ENCODE measurements at places on chromosomes 2 and 18. TPM values are rescaled to one million over a fixed set of nuclear protein-coding genes. Genes with fewer than 3 reads are reported as not detected.

- no peak overlapping the region for H3K27ac ChIP-seq
- no peak overlapping the region for H3K4me3 ChIP-seq
- no peaks in the 10 kb centered on the region for H3K4me1 ChIP-seq
- no peak for DNase-seq
- no peaks in the 10 kb centered on the region for H3K36me3 ChIP-seq
- no peaks in the 10 kb centered on the region for H3K27me3 ChIP-seq
These were observed 176.2 kb upstream of the HDAC4 start for GRCh38 chr2:239576784-239577685.

- H3K27me3 ChIP-seq, result no peaks in the 10 kb centered on the region
- no peaks in the 10 kb centered on the region for H3K4me1 ChIP-seq
- no peak overlapping the region for H3K4me3 ChIP-seq
- DNase-seq, result no peak
- H3K36me3 ChIP-seq, result no peaks in the 10 kb centered on the region
- no peak overlapping the region for H3K27ac ChIP-seq
These were observed 37.8 kb upstream of the STAT4 start for GRCh38 chr2:191188550-191189093.

DNA sequence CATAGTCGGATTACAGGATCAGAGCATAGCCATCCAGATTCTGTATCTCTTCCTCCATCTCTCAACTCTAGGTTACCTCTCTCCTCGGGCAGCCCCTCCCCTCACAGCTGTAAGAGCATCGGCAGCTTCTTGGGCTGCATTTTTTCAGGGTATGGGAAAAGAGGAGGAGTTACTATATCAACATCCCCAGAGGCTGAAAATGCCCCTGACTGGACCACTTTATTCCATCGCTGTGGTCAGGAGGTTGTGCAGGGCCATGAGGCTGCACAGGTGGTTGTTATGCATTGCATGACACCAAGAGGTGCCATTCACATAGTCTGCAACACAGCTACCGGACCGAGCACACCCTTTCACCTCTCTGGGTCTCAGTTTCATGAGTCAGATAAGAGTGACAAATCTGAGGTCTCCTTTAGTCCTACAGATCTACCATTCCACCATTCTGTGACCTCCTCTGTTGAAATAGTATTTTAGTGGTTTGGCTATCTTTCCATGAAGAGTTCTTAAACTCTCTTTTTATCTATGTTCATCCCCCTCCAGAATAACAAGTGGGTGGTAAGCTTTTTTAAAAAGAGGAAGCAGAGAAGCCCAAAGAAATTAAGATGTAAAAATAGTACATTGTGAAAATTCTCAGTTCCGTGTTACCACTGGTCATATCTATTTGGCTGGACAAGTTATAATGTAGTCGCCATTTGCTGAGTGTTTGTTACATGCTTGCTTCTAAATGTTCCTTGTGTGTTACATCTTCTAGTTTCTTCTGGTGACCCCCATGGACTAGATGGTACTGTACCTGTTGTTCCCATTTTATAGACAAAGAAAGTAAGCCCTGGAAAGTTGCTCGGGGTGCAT is 56.6 kb upstream of the SLC1A4 start:
- H3K27ac ChIP-seq, result no peak overlapping the region
- DNase-seq, result no peak

DNA sequence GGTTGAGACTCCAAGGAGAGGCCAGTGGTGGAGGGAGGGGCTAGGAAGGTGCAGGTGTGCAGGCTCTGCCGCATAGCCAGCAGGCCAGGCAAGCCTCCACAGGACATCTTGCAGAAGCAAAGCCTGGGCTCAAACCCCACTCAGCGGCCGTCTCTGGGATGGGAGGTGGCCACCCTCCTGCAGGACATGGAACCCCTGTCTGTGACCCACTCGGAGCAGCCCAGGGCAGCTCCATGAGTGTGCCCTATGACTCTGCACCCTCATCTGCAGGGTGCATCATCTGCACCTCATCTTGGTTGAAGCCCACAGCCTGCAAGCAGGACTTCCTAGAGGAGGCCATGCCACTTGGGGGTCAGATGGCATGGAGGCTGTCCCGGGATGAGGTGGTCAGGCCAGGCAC is 46.3 kb downstream of the GPC1 start:
- no peak overlapping the region for H3K27ac ChIP-seq
- no peak overlapping the region for H3K4me3 ChIP-seq
- H3K36me3 ChIP-seq, result no peaks in the 10 kb centered on the region
- no peak for DNase-seq
- no peaks in the 10 kb centered on the region for H3K27me3 ChIP-seq

DNA sequence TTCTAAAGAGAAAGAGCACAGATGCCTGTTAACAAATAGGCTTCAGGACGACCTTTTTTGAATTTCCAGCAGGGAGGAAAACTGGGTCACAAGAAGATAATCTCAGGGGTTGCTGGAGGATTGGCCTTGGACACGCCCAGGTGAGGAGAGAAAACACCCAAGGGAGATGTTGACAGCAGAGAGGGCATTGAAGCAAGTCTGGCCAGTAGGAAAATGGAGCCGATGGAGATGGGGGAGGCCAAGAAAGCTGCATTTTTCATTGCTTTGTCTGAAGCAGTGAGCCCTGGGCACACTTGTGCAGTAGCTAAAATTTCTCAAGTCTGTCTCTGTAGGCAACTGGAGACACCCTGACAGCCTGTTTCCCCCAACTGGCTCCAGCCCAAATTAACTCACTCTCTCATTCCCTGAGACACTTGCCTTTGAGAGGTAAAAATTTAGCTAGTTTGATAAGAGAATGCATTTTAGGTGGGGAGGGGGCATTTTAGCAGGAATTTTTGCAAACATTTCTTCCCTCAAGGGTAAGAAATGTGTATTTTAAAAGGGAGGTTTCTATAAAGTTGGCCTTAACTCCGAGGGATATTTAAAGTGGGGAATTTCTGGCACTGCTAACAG is 165.5 kb downstream of the TGIF1 start:
- DNase-seq, result no peak
- no peaks in the 10 kb centered on the region for H3K36me3 ChIP-seq
- no peak overlapping the region for H3K4me3 ChIP-seq
- H3K27me3 ChIP-seq, result no peaks in the 10 kb centered on the region

DNA sequence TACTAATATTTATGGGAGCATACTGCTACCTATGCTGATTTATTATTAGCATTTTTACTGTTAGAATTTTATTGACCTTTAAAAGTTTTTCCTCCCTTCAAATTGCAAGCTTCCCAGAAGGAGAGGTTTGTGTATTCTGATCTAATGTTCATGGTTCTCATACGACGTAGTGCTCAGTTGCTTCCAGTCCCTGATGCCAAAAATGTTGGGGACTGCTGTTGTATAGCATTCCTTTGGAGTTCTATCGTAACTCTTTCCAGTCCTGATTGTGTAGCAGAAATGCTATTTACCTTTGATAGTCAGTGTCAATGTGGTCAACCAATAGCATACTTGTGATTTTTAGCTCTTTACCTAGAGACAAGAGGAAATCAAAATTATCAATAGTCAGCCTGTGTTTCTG is 69.5 kb upstream of the ZSWIM2 start:
- H3K36me3 ChIP-seq, result no peaks in the 10 kb centered on the region
- H3K27me3 ChIP-seq, result no peaks in the 10 kb centered on the region
- no peak overlapping the region for H3K4me3 ChIP-seq
- H3K27ac ChIP-seq, result no peak overlapping the region

APLF gene
- 2.8 TPM for total RNA-seq

TMEM178A gene
- 29.5 TPM for total RNA-seq

ADD2 gene
- total RNA-seq, result 10.2 TPM

DNA sequence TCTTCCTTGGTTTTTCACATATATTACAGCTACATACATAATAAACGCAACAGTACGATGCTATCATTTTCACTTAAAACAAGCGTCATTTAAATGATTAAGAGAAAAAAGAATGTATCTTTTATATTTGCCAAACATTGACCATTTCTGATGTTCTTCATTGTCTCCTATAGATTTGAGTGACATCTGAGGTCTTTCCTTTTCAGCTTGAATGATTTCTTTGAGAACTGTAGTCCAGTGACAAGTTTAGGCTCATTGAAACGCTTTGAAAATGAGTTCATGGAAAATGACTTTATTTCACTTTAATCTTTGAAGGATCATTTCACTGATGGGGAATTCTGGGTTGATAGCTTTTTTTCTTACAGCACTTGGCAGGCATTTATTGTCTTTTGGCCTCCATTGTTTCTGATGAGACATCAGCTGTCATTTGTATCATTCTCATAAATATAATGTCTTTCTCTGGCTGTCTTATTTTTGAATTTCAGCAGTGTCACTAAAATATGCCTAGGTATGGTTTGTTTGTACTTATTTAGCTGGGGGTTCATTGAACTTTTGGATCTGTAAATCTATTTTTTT is 10.9 kb downstream of the TGIF1 start:
- H3K36me3 ChIP-seq, result peaks cover 40% of the 10 kb centered on the region
- no peaks in the 10 kb centered on the region for H3K27me3 ChIP-seq
- H3K27ac ChIP-seq, result no peak overlapping the region

DNA sequence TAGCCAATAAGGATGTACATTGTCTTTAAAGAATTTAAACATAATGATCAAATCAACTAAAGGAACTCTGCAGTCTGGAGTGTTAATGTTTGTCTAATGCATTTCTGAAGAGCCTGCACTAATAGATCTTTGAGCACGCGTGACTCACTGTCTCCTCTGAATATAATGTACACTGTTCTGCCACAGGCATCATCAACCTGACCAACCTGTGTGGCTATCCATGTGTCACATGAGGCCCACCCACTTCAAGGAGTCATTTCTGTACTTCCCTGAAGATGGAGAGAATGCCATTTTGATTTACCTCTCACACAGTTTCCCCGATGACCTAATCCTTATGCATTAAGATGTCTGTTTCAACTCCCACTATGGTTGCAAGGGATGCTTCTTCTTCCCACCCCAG is 434.0 kb upstream of the SPHKAP start:
- no peaks in the 10 kb centered on the region for H3K4me1 ChIP-seq
- H3K36me3 ChIP-seq, result no peaks in the 10 kb centered on the region
- no peaks in the 10 kb centered on the region for H3K27me3 ChIP-seq
- no peak overlapping the region for H3K4me3 ChIP-seq
- no peak for DNase-seq
- no peak overlapping the region for H3K27ac ChIP-seq

DNA sequence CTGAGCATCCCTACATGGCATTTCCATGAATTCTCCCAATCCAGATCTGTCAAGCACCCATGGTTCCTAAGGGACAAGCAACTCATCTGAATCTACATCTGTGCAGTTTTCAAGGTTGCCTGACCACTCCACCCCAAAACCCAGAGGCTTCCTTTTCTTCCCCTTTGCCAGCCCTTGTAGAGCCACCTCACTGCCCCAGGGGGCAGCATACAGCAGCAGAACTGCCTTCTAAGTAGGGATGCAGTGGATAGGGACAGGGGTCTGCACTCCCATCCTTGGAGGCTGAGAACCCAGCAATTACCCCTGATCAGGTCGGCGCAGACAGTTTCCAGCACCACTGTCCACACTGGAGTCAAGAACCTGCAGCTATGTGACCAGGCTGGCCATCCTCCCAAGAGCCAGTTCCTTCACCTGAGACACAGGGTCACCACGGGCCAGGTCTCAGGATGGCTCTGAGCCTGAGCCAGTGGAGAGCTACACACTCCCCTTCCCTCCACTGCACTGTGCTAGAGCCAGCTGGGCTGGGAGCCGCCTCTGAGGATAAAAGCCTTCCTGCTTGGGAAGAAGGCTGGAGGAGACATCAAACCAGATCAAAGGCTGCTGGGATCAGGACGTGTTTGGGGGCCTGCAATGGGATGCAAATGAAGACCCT is 283.1 kb downstream of the CELF4 start:
- no peak for DNase-seq
- H3K27me3 ChIP-seq, result no peaks in the 10 kb centered on the region
- no peaks in the 10 kb centered on the region for H3K4me1 ChIP-seq
- H3K4me3 ChIP-seq, result no peak overlapping the region
- no peak overlapping the region for H3K27ac ChIP-seq

DNA sequence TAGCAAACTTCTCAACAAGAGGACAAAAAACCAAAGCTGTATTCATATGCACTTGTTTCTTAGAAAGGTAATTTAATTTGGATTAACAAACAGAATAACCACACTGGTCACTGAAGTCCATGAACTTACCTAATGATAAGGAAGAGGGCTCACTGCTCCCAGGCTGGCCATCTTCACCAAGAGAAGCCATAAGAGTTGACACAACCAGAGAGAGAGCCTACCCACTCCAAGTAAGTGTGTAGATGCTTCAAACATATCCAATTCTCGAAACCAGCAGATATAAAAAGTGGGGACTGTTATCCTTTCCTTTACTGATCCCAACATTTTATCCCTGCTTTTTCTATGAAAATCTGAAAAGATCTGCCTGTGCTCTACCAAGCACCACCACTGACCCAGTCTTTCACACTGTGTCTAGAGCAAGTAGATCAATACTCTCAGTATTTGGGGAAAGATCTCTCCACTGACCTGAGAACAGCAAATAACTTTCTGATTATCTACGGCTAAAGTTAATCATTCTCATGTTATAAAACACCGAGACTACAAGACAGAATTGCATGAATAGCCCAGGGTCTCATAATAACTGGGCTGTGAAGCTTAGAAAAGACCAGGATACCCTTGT is 111.5 kb upstream of the RNU4ATAC start:
- no peak overlapping the region for H3K4me3 ChIP-seq
- no peak overlapping the region for H3K27ac ChIP-seq
- no peaks in the 10 kb centered on the region for H3K4me1 ChIP-seq
- H3K27me3 ChIP-seq, result no peaks in the 10 kb centered on the region

DNA sequence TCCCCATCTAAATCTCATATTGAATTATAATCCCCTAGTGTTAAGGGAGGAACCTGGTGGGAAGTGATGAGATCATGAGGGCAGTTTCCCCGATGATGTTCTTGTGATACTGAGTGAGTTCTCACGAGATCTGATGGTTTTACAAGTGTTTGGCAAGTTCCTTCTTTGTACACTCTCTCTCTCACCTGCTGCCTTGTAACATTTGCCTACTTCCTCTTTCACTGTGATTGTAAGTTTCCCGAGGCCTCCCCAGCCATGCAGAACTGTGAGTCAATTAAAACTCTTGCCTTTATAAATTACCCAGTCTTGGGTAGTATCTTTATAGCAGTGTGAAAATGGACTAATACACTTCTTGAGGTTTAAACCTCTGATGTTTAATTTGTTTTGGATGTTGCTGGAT is 177.5 kb downstream of the CD8B2 start:
- DNase-seq, result no peak
- H3K27ac ChIP-seq, result no peak overlapping the region
- H3K36me3 ChIP-seq, result no peaks in the 10 kb centered on the region
- no peak overlapping the region for H3K4me3 ChIP-seq

DNA sequence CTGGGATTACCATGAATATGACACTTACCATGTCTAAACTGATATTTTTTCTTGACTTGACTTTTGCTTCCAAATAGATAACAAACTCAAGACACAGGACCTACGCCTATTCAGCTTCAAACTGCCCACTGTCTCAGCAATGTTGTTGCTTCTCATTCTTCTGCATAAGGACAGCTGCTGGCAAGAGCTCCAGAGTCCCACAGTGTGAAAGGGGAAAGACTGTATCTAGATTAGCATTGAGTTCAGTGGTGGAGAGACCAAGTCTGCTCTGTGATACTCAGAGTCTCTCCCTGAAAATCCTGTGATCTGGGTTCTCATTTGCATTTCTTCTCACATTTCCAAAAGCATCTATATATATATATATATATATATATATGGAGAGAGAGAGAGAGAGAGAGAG is 247.9 kb upstream of the NT5C1B start:
- H3K4me3 ChIP-seq, result no peak overlapping the region
- H3K4me1 ChIP-seq, result peaks cover 7% of the 10 kb centered on the region
- no peaks in the 10 kb centered on the region for H3K27me3 ChIP-seq
- no peak overlapping the region for H3K27ac ChIP-seq
- no peak for DNase-seq

EEF1B2 gene
- 229 TPM for total RNA-seq
